ENCODE measurements at places on chromosomes 13 and 19.

DNA sequence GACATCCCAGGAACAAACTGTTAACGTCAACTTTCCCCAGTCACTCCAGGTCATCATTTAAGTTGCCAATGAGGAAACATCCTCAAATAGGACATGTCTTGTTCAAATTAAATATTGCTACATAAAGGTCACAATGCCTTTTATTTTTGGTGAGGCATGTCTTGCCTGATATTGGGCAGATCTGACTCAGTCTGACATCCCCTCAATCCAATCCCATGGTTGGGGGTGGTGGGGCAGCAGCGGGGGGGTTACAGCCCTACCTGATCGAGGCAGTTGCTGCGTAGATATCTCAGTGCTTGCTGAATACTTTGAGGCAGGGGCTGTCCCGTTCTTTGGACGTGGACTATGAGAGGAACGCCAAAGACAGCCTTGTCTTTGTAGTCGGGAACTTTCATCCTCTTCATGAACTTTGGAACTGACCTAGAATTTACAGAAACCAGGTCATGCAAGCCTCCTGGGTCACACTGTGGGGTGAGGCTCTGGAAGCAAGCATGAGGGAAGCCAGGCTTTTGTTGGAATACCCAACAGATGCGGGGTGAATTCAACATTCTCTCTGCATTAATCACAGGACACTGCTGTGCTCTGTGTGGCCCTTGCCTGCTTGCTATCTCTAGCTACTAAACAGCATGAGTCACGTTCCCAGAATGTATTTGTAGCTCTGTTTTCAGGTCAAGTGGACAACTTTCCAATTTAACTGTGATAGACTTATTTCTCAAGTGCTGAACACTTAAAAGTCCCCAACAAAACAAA is 109.8 kb downstream of the KL start:
- peak; percentile 76 for DNase-seq

DNA sequence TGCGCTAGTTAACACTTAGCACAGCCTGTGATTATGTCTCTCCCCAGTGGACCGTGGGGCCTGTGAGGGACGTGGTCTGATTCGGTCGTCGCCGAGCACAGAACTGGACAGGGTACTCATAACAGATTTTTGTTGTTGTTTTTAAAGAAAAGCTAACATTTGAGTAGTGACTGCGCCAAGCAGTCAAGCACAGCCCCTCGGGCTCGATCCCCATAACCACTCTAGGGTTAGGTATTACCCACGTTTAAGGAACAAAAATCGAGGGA is 805 bp upstream of the PTOV1 start:
- no peak for DNase-seq

GRCh38 chr19:3537438-3538240 is 1.3 kb upstream of the TEKTIP1 start:
- no peak for DNase-seq

DNA sequence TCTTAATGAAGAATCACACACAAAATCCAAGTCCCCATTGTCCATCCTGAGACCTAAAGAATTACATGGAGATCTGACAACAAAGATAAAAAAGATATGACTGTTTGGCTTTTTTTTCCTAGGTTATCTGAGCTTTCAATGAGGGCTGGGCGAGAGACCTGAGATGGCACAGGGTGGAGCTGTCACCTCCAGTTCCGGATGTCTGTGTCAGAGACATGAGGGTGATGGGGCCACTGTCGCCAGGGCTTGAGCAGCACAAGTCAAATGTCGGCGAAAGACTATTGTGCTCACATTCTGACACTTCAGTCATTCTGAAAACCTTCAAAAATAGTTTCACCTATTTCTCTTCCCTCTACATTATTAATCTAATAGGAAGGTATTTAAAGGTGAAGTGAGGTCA is 65.7 kb downstream of the SLC7A1 start:
- no peak for DNase-seq

DNA sequence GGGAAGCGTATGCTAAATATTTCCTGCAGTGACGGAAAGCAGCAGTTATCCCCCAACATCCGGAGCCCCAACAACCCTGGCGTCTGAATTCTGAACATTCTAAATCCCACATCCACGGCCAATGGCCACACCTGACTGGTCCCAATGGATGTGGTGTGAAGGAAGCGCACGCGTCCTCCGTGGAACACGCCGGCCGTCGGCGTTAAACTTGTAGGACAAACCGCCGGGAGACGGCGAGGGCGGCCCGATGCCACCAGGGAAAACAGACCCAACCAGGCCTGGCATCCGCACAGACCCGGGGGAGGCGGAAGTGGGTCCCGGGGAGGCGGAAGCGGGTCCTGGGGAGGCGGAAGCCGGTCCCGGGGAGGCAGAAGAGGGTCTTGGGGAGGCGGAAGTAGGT is 3.2 kb downstream of the SHC2 start:
- no peak for DNase-seq

GRCh38 chr13:40329781-40330485 is 336.5 kb downstream of the FOXO1 start:
- no peak for DNase-seq

GRCh38 chr13:112213467-112214255 is 146.7 kb downstream of the SOX1 start:
- no peak for DNase-seq

- DNase-seq = no peak
Measured at GRCh38 chr19:48113190-48113917, 2.7 kb upstream of the PLA2G4C start.

- DNase-seq = no peak
Measured at GRCh38 chr19:2372076-2372612, 12.1 kb downstream of the TMPRSS9 start.

- no peak for DNase-seq
Measured at GRCh38 chr13:60494296-60494695, 97.3 kb downstream of the TDRD3 start.

DNA sequence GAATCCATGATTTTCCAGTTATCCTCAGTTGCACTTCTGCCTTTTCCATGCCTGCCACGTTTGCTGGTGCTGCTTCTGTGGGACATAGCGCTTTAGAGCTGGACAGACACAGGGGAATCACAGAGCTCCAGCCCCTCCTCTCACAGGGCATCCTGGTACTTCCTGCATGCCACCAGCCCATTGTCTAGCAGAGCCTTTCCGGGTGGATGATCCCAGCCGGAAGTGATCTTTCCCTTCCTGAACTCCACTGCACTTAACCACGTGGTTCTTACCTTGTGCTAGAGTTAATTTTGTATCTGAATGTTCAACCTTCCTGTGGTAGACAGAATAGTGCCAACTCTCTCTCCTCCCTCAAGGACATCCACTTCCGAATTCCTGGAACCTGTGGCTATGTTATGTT is 12.6 kb upstream of the OLFM4 start:
- no peak for DNase-seq

Measured in retinal pigment epithelial cell (primary cell).